ENCODE measurements at places on chromosomes 12 and 14. TPM values are rescaled to one million over a fixed set of nuclear protein-coding genes. Genes with fewer than 3 reads are reported as not detected.

BATF gene
- not detected for total RNA-seq

HOXC6 gene
- 20.8 TPM for total RNA-seq

ZC2HC1C gene
- 1.0 TPM for total RNA-seq

FAM181A gene
- total RNA-seq = not detected

TAS2R46 gene
- 2.2 TPM for total RNA-seq

LAG3 gene
- total RNA-seq = 4.1 TPM

HVCN1 gene
- total RNA-seq = 1.0 TPM

DNA sequence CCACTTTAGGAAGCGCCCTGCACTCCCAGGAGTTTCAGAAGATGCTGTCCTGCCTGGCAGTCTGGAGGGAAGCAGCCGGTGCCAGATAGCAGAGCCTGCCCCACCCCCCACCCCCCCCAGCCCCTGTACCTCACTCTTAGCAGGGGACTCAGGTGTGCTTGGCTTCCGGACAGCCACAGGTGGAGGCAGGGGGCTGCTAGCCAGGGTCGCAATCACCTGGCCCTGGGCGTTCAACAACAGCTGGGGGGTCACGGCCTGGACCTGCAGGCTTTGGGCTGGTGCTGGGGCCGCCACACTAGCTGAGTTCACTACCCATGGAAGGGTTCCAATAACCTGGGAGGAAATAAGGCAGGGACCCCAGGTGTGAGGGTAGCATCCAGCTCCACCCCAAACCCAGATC, 22.0 kb downstream of the POU6F1 start:
- no peaks in the 10 kb centered on the region for H3K36me3 ChIP-seq
- no peak overlapping the region for H3K4me3 ChIP-seq
- H3K27me3 ChIP-seq = no peaks in the 10 kb centered on the region
- H3K27ac ChIP-seq = no peak overlapping the region
- no peaks in the 10 kb centered on the region for H3K4me1 ChIP-seq
- no peak for DNase-seq

- no peak overlapping the region for H3K27ac ChIP-seq
- DNase-seq = no peak
- peaks cover 85% of the 10 kb centered on the region for H3K27me3 ChIP-seq
- no peaks in the 10 kb centered on the region for H3K36me3 ChIP-seq
- no peaks in the 10 kb centered on the region for H3K4me1 ChIP-seq
- no peak overlapping the region for H3K4me3 ChIP-seq
Measured at GRCh38 chr14:101457301-101457935, 103.9 kb upstream of the DIO3 start.

- no peak overlapping the region for H3K27ac ChIP-seq
- peaks cover 3% of the 10 kb centered on the region for H3K27me3 ChIP-seq
- DNase-seq = peak; percentile 85
- no peaks in the 10 kb centered on the region for H3K36me3 ChIP-seq
- H3K4me1 ChIP-seq = peaks cover 27% of the 10 kb centered on the region
Measured at GRCh38 chr14:87149583-87150354, 843.2 kb downstream of the GALC start.

DNA sequence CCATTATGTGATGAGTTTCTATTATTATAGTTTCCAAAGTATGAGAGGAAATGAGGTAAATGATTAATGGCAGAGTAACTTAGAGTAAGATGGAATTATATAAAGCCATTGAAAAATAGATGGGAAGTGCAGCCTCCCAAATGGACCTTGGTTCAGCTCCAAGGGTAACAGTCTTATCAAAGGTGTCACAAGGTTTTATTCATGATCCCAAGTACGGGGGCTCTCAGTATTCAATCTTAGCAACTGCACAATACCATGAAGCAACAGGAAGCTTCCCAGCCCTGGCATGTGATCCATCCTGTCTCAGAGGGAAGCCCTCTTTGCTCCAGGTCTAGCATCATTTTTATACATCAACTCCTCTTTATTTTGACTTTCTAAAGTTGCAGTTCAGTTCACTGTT, 948.2 kb downstream of the GALC start:
- no peaks in the 10 kb centered on the region for H3K27me3 ChIP-seq
- H3K4me1 ChIP-seq = no peaks in the 10 kb centered on the region
- H3K36me3 ChIP-seq = no peaks in the 10 kb centered on the region
- no peak overlapping the region for H3K4me3 ChIP-seq
- no peak for DNase-seq

- no peaks in the 10 kb centered on the region for H3K27me3 ChIP-seq
- no peaks in the 10 kb centered on the region for H3K36me3 ChIP-seq
- peaks cover 5% of the 10 kb centered on the region for H3K4me1 ChIP-seq
- no peak for DNase-seq
- H3K27ac ChIP-seq = peak overlapping the region; percentile 86
Measured at GRCh38 chr14:92105073-92105892, 1.1 kb downstream of the ATXN3 start.

DNA sequence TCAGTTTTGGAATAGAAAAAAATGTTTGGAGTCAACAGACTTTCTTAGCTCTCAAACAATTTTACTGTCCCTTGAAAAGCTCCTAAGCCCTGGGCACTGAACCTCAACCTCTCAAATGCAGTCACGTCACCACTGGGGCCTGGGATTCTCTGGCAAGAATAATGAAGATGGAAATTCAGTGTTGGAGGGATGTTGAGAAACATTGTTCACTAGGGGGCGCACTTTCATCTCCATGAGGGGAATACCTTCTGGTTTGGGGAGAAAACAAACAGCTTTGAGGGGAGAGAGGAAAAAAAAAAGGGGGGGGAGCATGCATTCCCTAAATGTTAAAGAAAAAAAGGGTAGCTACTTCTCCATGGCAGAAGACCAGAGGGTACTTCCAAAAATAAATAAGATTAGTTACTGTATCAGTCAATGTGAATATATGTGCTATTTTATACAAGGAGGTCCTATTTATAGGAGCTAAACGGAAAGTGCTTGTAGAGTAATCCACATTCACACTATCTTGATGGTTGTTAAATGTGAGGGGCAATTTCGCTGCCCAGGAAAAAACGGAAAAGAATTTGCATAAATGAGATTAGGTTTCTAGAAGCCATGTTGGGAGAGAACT, 5.8 kb upstream of the TBPL2 start:
- peak overlapping the region; percentile 23 for H3K4me3 ChIP-seq
- no peaks in the 10 kb centered on the region for H3K27me3 ChIP-seq
- H3K4me1 ChIP-seq = peaks cover 26% of the 10 kb centered on the region
- peak; percentile 93 for DNase-seq
- no peaks in the 10 kb centered on the region for H3K36me3 ChIP-seq

DNA sequence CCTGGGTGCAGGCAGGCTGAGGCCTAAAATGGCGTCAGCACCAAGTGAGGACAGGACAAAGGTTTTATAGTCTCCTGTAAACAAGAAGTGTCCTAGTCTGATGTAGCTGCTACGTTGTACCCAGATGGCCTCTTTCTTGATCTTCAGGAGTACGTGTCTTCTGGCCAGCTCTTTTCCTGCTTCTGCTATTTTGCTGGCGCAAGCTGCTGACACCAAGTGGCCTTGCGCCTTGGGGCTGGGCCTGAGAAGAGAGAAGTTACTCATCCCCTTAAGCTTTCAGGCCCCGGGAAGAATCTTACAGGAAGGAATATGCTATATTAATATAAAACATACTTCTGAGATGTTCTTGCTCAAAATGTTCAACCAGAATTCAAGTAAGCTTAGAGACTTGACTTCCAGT, 605.2 kb downstream of the GALC start:
- no peak for DNase-seq
- no peak overlapping the region for H3K27ac ChIP-seq
- H3K4me1 ChIP-seq = no peaks in the 10 kb centered on the region
- H3K27me3 ChIP-seq = no peaks in the 10 kb centered on the region
- H3K36me3 ChIP-seq = no peaks in the 10 kb centered on the region

- DNase-seq = no peak
- no peaks in the 10 kb centered on the region for H3K4me1 ChIP-seq
Measured at GRCh38 chr14:54050759-54051158, 94.1 kb upstream of the BMP4 start.

- no peaks in the 10 kb centered on the region for H3K36me3 ChIP-seq
- no peak overlapping the region for H3K27ac ChIP-seq
- H3K4me3 ChIP-seq = no peak overlapping the region
- peaks cover 5% of the 10 kb centered on the region for H3K27me3 ChIP-seq
- DNase-seq = no peak
Measured at GRCh38 chr12:102005256-102005655, 56.5 kb downstream of the WASHC3 start.

- no peaks in the 10 kb centered on the region for H3K27me3 ChIP-seq
- H3K4me1 ChIP-seq = peaks cover 8% of the 10 kb centered on the region
- DNase-seq = no peak
- H3K27ac ChIP-seq = no peak overlapping the region
- no peaks in the 10 kb centered on the region for H3K36me3 ChIP-seq
Measured at GRCh38 chr12:47707355-47707754, 1.5 kb upstream of the RPAP3 start.

DNA sequence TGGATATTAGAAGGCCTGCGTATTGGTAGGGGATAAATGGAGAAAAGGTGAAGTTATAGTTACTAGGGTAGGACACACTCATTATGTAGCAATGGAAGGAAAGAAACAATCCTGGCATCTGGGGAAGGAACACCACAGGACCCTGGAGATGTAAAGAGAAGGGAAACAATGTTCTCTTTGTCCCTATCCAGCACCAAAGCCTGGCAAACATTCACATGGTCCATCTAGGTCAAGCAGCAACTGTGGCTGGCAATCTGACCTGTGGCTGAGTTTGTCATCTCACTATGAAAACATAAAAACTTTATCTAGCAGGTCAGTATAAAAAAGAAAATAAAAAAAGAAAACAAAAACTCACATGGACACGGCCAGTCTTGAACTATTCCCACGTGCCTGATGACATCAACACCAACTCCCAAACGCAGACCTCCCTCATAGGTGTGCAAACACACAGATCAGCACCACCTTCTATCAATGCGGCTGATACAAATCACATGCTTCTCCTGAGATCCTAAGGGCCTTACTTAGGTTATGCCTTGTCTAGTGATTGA, 2.6 kb downstream of the POMT2 start:
- DNase-seq = no peak
- H3K4me1 ChIP-seq = peaks cover 24% of the 10 kb centered on the region
- no peak overlapping the region for H3K4me3 ChIP-seq
- H3K27me3 ChIP-seq = no peaks in the 10 kb centered on the region

DNA sequence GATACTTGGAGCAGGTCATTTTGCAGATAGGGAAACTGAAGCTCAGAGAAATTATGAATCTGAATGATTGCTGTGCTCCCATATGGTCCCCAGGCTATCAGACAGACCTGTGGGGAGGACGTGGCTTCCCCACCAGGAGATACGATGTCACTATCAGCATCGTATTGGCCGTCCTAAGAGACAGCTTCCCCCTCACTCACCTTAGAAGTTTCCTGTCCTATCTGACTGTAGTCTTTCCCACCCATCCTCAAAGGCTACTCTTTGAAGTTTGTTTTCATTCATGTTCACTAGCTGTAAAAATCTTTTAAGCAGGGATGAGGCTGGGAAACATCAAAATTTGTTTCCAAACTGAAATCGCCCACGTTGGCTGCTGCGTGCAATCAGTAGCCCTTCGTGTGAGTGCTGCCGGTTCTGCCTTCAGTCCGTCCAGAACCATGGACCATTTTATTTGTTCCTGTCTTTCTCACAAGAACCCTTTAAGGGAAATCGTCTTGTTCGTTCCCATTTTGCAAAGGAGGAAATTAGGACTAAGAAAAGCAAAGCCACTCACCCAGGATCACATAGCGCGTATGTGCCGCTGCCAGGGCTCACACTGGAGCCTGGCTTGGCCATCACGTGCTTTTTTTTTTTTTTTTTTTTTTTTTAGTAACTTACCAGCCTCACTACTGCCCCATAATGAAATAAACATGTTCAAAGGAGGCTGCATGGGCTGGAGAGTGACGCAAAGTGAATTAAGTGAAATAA, 1.0 kb upstream of the KDM2B start:
- H3K27ac ChIP-seq = peak overlapping the region; percentile 88
- H3K27me3 ChIP-seq = no peaks in the 10 kb centered on the region
- peaks cover 40% of the 10 kb centered on the region for H3K4me1 ChIP-seq
- H3K4me3 ChIP-seq = peak overlapping the region; percentile 80

DNA sequence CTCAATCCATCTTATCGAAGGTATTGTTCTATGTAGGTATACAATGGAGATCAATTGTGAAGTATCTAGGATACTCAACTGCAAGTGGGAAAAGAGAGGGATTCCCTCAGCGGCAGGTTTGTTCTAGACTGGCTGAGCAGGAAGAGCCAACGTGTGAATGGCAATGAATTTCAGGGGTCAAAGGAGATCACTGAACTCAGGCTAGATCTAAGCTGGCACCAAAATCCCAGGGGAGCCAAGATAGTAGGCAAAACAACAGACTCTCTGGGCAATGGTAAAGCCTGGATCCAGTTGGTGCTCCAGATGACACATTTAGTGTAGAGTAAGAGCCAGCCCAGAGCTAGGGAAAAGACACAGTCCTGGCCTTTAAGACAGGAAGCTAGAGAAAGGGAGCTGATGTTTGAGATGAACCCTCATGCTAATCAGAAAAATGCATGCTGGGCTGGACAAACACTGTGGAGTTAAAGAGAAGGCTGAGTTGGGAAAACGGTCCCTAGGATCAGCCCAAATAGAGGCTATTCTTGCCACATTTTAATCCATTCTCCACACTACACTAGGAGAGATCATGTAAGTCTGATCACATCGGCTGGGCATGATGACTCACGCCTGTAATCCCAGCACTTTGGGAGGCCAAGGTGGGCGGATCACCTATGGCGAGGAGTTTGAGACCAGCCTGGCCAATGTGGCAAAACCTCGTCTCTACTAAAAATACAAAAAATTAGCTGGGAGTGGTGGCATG, 45.6 kb downstream of the EFCAB11 start:
- no peaks in the 10 kb centered on the region for H3K27me3 ChIP-seq
- DNase-seq = no peak
- no peak overlapping the region for H3K27ac ChIP-seq
- H3K4me3 ChIP-seq = no peak overlapping the region
- no peaks in the 10 kb centered on the region for H3K36me3 ChIP-seq

GRCh38 chr12:104387190-104387589, 69.6 kb upstream of the CHST11 start:
- H3K4me3 ChIP-seq = no peak overlapping the region
- H3K27ac ChIP-seq = no peak overlapping the region
- H3K4me1 ChIP-seq = no peaks in the 10 kb centered on the region
- H3K36me3 ChIP-seq = no peaks in the 10 kb centered on the region
- H3K27me3 ChIP-seq = no peaks in the 10 kb centered on the region

- H3K4me1 ChIP-seq = no peaks in the 10 kb centered on the region
- H3K27ac ChIP-seq = no peak overlapping the region
- DNase-seq = no peak
- no peaks in the 10 kb centered on the region for H3K27me3 ChIP-seq
- no peaks in the 10 kb centered on the region for H3K36me3 ChIP-seq
Measured at GRCh38 chr14:89331398-89331797, 85.6 kb downstream of the FOXN3 start.

GRCh38 chr12:3005736-3006135, 46.5 kb downstream of the TEAD4 start:
- no peaks in the 10 kb centered on the region for H3K4me1 ChIP-seq
- DNase-seq = no peak
- H3K36me3 ChIP-seq = no peaks in the 10 kb centered on the region
- H3K27ac ChIP-seq = no peak overlapping the region

DNA sequence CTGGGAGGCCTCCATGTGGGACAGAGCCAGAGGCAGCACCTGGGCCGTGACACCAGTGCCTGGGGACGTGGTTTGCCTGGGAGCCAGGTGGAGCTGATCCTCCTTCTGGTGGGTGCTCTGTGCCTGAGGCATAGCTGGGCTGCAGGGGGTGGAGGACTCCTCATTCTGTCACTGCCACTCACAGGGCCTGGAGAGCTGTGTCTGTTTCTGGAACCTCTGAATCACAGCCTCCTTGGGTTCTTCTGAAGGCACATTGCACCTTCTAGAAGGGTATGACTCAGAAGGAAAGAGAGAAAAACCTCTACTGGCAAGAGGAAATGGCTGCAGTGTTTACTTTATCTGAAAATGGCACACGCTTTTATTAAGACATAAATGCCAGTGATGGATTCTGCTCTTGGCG, 659.8 kb downstream of the VRK1 start:
- H3K4me1 ChIP-seq = peaks cover 30% of the 10 kb centered on the region
- H3K27me3 ChIP-seq = no peaks in the 10 kb centered on the region
- no peak overlapping the region for H3K4me3 ChIP-seq
- DNase-seq = peak; percentile 26
- H3K27ac ChIP-seq = no peak overlapping the region
- H3K36me3 ChIP-seq = no peaks in the 10 kb centered on the region

Data from A673 (cell line).